ENCODE measurements at places on chromosomes 2 and 18. TPM values are rescaled to one million over a fixed set of nuclear protein-coding genes. Genes with fewer than 3 reads are reported as not detected.

GRCh38 chr2:62991605-62992004, 59.0 kb upstream of the OTX1 start:
- DNase-seq: no peak

DNA sequence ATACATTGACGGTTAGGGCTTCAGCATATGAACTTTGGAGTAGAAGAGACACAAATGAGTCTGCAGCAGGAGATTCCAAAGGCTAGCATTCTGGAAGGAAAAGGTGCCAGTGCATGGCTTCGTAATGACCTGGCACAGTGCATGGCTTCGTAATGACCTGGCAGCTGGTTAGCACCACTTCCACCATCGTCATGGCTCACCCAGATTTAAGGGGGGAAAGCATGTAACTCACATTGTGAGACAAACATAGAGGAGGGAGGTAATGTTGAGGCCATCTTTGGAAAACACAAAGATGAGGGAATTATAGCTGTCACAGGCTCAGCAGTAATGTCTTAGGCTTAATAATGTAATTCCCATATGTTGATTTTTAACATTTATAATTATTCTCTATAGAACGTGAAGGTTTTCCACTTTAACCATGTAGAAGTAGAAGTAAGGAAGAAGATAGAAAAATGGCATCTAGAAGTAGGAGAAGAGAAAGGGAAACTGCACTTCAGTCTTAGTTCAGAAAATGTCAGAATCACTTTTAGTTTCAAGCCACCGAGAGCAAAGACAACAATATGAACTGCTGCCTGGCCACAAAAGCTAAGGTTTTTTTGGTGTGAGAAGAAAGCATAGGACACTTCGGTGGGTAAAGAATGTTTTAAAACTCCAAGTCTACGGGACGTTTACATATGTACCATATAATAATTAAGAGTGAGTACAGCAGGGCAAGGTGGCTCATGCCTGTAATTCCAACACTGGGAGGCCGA, 6.8 kb upstream of the STK25 start:
- no peak for DNase-seq

DNA sequence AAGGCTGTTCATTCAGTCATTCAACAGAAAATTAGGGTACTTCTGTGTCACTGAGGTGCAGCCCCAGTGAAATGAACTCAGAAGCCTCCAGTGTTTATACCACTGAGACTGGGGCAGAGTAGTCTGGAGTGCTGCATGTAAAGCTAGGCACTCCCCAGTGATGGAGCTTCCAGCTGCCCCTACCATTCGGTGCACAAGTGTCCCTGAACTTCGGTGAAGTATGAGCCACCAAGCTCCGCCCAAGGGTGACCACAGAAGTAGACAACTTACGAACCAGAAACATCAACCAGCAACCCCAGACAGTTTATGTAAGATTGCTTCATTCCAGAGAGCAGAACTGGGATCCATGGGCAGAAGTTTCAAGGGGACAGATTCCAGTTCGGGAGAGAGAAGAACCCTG, 70.6 kb upstream of the FOSL2 start:
- DNase-seq: no peak

GRCh38 chr2:218063896-218064295, 5.2 kb upstream of the RUFY4 start:
- DNase-seq: no peak

DNA sequence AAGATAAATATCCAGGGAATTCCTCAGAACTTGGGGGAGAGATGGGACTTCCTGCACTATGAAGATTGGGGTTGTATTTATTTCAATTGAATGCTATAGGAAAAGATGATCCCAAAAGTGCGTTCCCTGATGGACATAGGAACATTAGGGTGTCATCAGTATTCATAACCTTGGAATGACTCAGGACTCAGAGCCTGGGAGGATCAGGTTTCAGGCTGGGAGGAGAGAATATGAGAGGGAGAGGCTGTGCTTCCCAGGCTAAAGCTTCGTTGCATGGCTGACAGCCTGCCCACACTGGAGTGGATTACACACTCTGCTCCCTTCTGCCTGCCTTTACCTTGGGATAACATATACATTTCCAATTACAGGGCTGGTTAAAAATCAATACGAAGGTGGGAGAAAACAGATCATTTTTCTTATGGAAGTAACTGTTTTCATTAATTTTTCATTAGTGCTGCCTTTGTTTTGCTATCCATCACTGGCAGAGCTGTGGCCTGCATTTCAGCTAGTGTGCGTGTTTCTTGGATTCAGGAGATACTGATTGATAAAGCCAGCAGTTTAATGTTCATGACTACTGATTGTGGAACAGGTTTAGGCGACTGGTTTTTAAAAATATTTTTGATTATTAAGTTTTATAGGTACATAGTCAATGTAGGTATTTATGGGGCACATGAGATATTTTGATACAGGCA, 118.7 kb downstream of the KCTD1 start:
- no peak for DNase-seq

DNA sequence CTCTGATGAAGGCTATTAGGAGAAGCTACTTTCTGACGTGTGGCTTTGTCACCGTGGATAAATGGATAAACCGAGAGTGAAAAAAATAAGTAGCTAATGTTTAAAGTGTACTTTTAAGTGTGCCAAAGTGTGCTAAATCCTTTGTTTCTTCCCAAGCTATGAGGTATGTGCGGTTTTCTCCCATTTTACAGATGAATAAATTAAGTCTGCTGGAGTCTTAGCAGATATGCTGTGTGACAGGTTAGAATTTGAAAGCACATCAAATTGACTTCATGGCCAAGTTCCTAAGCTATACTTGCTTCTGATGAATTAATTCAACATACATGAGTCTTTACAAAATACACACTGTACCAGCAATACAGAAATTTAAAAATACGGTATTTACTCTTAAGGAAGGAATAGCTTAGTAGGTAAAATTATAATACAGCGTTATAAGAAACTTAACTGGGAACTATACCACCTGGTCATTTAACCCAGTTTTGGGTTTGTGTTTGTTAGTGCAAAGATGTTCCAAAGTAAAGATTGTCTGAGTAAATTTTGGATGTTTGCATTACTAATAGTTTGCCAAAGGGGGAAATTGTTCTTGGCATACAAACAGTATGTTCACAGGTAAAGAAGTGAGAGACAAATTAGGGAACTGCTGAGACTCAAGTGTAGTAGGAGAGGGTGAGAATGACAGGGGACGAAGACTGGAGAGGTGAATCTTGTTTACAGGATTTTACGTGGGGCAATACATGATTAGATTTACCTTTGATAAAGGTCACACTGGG, 1.4 kb downstream of the AGPS start:
- no peak for DNase-seq

- DNase-seq: no peak
Measured at GRCh38 chr2:234178330-234179030, 128.0 kb downstream of the SPP2 start.

- DNase-seq: no peak
Measured at GRCh38 chr2:188512456-188512855, 220.8 kb downstream of the GULP1 start.

DNA sequence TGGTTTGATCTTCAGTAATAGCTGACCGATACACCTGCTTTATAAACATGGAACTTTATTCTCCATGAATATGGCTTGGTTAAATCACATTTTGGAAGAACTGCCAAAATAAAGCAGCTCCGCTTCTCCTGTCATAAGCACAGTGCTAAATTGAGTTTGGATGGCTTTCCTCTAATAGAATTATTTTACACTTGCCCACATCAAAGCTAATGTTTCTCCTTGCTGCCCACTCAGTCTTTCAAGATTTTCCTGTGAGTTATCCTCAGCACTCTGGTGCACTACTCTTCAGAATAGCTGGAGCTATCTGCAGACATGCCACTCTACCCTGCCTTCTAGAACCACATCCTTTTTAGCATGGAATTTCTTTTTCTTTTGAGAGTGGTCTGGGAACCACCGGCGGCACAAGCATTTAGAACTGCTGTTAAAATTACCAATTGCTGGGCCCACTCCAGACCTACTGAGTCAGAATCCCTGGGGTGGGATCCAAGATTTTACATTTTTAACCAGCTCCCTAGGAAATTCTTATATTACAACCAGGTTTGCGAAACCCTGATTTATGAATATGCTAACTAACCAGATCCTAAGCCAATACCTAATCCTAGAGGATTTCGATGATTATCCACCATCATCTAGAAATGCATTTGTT, 283.3 kb downstream of the AFF3 start:
- no peak for DNase-seq

DNA sequence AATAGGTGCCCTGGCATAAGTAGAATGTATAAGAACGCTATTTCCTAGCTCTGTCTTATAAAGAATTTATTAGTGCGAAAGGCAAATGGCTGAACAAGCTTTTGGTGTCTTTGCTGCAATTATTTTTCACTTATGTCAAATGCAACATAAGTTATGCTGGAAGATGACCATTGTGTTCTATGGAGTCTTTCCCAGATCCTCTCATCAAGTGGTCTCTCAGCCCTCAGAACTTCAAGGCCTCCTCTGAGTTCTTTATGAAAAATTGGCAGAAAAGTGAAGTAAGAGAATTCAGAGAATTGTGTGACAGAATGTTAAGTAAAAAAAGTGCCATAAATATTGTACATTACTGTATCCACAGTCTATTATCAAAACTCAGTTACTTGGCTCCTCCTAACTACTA, 75.2 kb downstream of the RIT2 start:
- DNase-seq: no peak

DNA sequence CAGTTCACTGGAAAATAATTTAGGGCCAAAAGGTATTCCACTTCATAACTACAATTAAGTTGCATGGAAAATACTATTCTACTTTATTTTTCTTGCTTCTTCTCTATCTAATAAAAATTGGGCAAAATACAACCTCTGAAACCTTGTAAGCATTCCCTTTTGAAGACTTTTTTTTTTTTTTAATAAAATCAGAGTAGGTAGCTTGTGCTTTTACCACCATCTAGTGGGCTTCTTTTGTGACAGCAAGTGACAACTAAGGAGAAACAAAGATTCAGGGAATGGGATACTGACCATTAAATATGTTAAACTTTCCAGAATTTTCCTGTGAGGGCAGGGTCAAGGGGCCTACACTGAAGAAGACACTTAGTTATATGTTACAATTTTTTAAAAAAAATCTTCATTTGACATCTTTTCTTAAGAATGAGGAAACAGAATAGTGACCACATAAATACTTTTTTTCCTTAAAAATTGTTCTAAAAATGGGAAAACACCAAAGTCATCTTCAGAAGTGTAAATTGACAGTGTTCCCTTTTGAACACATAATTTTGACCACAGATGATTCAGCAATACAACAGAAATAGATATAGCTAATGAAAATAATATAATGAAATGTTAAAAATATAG, 1183.2 kb upstream of the ACVR2A start:
- DNase-seq: no peak

GRCh38 chr2:32963941-32964340, 17.2 kb downstream of the LTBP1 start:
- DNase-seq: no peak

DNA sequence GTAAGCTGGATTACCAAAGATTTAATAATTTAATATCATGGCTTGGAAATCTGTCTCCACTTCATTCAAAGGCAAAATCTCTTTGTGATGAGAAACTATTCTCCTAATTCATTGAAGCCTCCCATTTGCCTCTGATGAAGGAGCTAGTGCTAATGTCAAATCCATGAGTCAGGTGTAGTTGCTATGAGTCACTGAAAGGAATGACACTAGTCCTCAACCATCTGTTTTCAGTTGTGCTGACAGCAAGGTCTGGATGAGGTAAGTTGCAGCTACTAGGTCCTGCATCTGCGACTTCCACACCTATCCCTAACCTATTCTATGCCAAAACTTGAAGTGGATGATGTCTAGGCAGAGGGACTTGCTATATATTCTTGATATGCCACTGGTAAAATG, 324.0 kb upstream of the UBE2E3 start:
- no peak for DNase-seq

- DNase-seq: no peak
Measured at GRCh38 chr18:58431215-58431614, 197.7 kb downstream of the ALPK2 start.

DNA sequence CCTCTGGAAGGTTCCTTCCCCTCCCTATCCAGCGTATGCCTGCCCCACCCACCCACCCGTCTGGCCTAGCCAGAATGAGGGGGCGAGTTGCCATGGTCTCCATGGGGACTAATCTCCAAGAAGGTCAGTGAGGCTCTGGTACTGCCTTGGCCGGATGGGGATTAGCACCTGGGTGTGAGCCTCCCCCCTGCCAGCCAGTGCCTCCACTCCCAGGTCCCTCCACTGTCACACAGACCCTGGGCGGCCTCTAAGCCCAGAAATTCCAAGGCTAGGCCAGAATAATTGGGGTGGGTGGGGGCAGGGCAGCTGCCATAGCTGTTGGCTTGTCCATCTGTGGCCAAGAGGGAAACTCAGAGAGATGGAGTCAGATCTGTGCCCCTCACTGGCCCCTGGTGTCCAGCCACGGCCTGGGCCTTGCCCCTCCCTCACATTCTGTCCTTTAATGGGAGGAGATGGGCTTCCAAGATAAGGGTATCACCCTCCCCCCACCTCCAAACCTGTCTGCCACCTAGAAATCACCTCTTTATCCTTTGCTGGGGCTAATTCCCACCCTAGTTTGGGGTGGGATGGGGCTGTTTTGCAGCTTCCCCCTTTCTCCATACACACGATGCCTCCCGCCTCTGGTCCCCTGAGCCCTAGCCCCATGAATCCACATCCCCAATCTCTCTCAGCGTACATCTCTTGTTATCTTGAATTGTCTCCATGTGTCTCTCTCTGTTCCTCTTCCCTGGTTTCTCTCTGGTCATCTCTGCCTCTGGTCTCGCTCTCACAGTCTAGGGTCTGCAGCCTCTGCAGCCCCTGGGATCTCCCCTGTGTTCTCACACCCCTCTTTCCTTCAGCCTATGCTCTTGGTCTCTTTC, 6.0 kb upstream of the CRYBA2 start:
- DNase-seq: no peak

DNA sequence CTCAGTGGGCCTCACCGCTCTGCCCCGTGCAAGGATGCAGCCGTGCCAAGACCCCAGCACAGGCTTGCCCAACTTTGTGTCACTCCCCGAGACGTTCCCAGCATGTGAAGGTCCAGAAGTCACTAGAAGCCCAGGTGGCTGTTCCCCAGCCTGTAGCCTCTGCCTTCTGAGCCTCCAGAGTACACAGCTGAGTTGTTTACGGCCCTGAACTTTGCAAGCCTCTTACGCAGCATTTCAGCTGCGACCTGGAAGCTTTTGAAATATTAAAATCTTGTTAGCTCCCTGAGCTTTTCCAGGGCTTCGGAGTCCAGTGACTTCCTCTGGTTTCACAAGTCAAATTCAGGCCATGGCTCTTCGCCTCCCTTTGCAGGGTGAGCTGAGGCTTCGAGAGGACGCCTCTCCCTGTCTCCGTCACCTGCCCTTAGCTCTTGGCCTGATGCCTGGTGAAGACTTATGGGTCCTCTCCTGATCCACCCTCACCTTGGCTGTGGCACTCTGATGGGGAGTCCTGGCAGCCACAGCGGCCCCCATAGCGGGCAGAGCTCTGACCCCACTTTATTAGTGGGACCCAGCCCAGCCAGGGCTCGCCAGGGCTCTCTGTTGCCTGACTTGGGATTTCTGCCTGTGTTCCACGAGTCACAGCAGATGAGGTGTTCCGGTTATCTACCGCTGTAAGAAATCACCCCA, 76.5 kb upstream of the HPCAL1 start:
- no peak for DNase-seq

- no peak for DNase-seq
Measured at GRCh38 chr2:80396276-80396675, 91.7 kb upstream of the LRRTM1 start.

Gene DLGAP1
- total RNA-seq: 0.67 TPM

Gene GCG
- not detected for total RNA-seq

Gene IL37
- total RNA-seq: not detected

Gene GATA6
- not detected for total RNA-seq

Gene LYPD1
- total RNA-seq: not detected

Gene RGPD8
- 30.1 TPM for total RNA-seq

Gene SP3
- 117 TPM for total RNA-seq
